ENCODE measurements at places on chromosomes 2 and 18.

DNA sequence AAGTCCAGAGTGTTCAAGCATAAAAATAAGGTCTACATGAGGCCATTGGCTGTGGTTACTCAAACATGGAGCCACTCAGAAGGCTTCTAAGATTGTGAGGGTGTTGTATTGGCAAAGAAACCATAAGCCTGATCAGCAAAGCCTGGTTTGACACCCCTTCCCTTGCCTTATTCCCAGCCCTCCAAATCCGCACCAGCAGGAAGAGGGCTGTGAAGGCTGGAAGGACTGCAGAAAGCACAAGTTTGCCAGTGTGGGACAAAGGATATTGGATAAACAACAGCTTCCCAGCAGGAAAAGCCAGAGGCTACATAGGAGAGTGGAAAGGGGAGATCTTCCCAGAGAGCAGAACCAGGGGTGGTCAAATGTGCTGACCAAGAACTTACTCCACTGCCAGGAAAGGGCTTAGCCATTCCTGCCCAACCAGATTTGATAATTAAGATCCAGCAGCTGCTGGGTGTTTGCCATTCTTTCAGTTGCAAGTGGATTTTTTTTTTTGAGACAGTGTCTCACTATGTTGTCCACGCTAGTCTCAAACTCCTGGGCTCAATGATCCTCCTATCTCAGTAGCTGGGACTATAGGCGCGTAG, 1.5 kb upstream of the PRKAG3 start:
- DNase-seq = no peak

DNA sequence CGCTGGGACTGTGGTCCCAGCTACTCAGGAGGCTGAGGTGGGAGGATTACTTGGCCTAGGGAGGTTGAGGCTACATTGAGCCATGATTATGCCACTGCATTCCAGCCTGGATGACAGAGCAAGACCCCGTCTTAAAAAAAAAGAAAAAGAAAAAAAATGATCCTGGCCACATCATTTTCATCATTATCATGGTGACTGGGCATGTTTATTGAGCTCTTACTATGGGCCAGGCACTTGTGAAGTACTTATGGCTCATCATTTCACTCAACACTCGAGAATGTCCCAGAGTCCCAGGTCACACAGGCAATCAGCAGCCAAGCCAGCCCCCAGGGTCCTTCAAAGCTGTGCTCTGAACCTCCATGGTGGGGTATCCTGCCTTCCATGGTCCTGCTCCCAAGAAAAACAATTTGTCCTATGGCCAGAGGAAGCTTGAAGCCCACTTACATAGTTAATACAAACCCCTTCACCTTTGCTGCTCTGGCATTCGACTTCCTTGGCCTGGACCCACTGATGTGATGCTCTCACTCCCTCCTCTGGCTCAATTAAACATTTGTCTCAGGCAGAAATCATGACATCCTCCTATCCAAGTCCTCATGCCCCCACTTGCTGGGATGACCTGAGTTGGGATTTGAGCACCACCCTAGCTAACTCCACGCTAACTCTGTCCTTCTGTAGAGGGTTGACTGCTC, 3.8 kb upstream of the CNNM4 start:
- no peak for DNase-seq

- no peak for DNase-seq
These were observed 961.3 kb upstream of the CELF4 start for GRCh38 chr18:38526922-38527321.

GRCh38 chr2:12273111-12273510, 443.6 kb upstream of the TRIB2 start:
- no peak for DNase-seq

Measured in HS-27A (cell line).